AG04449 (cell line): ENCODE measurements at places on chromosomes 2 and 18.

DNA sequence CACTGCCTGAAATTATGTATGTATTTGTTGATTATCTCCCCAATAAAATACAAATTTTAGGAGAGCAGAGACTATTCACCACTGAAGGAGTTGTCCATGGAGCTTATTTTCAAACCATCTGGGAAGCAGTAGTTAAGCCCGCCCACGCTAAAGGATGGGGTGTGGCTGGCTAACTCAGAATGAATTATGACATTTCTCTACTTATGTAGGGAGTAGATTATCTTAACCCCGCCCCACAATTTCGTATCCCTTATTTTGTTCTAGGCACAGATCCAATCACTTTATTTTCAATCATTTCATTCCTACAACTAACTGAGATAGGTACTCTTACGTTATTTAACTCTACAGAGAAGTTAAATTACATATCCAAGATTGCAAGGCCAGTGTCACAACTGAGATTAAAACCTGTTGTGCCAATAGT is 1.4 kb upstream of the LAPTM4A start:
- DNase-seq, result no peak

GRCh38 chr2:3504741-3505140 is 14.6 kb downstream of the ADI1 start:
- no peak for DNase-seq

GRCh38 chr2:2641541-2642410 is 310.7 kb upstream of the MYT1L start:
- no peak for DNase-seq

DNA sequence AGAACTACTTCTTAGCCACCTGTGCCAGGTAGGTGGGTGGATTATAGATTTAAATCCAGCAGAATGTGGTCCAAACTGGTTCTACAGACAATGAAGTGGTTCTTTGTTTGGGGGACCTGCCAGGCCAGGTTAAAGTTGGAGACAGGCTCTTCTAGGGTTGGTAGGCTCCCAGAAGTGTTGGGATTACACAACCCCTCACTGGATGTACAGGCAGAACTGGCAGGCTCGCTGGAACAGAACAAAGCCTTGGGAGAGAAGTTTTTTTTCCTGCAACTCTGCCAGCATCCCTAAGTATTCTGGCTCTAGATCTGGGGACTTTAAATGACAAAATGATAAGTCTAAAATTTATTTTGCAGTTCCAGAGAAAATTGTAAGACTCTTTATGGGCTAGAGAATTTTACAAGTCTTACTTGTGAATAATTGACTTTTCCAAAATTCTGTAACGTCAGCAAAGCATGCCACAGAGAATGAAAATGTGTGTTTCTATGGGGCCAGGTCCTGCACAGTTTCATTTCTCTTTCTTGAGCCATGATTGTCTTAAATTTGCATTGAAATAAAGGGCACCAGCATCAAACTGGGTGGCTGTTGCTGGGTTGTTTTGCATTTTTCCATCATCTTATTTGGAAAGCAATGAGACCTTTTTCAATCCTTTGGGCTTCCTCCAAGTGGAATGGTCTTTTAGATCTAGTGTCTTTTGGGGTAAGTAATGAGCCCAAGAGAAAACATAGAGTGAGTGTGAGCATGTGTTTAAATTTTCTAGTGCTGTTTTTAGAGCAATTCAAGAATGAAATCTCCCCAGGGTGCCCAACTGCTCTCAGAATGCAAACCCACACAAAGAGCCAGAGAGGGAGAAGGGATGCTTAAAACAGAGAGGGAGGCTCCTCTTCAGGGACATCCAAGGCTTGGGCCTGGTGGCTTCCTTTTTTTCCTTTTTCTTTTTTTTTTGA is 32.4 kb upstream of the ATL2 start:
- DNase-seq, result no peak

DNA sequence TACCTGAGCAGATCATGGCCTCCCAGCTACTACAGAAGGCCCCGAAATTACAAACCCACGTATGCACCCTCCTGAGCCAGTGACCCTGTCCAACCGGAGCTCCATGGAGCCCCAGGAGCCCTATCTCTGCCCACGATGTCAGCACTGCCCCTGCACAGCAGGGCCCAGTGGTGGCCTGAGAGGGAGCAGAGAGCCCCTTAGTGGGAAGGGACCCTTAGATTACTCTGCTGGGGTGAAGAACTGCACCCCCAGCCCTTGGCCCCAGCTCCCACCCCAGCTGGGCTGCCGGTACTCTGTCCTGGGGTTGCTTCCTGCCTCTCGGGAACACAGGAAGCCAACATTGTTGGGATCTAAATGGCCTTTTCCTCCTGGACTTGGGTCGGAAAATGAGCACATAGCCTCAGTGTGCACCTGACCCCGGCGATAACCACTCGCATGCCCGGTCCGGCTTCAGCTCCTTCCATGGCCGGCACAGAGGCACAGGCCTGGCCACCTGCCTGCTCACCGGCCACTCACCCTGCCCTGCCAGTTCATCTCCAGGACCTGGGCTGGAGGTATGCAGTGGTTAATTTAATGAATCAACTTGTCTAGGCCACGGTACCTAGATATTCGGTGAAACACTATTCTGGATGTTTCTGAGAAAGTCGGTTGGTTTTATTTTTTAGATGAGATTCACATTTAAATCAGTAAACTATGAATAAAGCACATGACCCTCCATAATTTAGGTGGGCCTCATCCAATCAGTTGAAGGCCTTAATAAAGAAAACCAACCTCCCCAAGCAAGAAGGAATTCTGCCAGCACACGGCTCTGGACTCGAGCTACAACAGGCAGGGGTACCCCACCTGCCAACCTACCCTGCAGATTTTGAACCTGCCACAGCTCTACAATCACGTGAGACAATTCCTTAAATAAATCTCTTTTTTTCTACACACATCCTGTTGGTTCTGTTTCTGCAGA is 19.2 kb downstream of the TNS1 start:
- no peak for DNase-seq

- DNase-seq, result peak; percentile 64
Observed at GRCh38 chr18:44729631-44730101, 49.0 kb downstream of the SETBP1 start.

GRCh38 chr18:9848170-9848879 is 37.4 kb upstream of the TXNDC2 start:
- no peak for DNase-seq

GRCh38 chr2:215825707-215826106 is 187.6 kb downstream of the MREG start:
- no peak for DNase-seq

- DNase-seq, result no peak
Observed at GRCh38 chr18:10111191-10111590, 197.4 kb downstream of the VAPA start.

DNA sequence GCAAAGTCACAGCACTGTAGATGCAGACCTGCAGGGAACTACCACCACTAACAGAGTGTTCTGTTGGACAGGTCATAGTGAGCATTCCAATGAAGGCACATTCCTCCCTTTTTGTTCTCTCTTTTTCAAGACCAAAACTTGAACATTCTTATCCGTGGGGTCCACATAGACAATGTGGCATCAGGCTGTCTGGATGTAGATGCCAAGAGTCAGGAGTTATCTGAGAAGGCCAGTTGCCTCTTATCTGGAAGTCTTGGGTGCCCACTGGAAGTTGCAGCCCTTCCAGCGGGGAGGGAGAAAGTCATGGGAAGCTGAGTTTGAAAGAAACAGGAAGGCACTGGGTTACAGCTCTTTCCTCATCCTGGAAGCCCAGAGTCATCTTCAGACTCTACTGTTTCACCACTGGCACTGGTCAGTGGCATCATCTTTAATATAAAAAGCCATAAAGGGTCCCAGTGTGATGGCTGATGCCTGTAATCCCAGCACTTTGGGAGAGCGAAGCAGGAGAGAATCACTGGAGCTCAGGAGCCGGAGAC is 61.4 kb downstream of the FAM161A start:
- DNase-seq, result no peak
